HCT116 (cell line): ENCODE measurements at places on chromosomes 5 and 9.

DNA sequence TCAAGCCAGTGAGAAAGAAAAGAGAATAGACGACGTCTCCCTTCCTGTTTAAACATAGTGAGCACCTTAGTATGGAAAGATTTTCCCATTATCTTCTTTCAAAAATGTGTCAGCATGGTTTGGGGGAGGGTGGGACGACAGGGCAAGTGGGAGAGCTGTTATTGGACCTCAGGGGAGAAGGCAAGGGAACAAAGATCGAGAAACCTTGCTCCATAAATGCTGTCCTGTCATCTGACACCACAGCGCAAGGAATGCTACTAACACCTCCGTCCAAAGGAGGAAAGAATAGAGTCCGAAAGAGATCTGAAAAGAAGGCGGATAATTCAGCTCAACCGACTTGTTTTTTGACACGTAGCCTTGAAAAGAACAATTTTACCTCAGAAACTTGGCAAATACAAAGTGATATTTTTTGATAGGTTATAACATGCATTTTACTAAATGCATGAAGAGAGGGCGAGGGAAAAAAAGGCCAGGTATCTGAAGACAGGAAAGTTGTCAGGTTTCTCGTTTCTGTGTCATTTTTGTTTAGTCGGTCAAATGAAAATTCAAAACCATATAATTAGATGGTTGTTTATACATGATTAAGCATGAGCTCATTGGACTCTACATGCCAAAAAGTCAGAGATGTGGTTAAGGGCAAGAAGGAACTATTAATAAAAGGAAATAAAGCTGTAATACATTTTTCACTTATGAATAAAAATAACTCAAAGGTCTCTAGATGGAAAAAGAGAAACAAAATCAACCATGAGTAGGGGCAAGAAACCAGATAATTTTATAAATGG is 155.7 kb downstream of the GLIS3 start:
- H3K27ac ChIP-seq: no peak overlapping the region
- H3K27me3 ChIP-seq: no peaks in the 10 kb centered on the region
- no peaks in the 10 kb centered on the region for H3K36me3 ChIP-seq
- H3K4me3 ChIP-seq: no peak overlapping the region

DNA sequence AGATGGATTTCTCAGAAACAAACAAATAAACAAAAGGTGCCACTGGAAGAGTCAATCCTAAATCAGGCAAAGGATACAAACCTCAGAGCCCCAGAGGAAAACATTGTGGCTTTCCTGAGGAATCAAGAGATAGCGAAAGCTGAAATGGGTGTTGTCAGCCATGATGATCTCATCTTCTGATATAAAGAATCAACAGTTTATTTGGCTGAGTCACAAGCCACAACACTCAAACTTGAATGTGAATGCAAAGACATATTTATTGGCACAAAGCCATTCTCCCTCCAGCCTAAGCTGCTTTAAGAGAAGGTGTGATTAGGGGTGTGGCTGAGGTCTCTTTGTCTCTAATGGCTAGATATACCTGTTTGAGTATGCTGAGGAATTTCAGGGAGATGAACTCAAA is 73.3 kb upstream of the NREP start:
- H3K27ac ChIP-seq: no peak overlapping the region
- peak; percentile 41 for DNase-seq
- no peaks in the 10 kb centered on the region for H3K36me3 ChIP-seq
- no peak overlapping the region for H3K4me3 ChIP-seq
- H3K27me3 ChIP-seq: no peaks in the 10 kb centered on the region

DNA sequence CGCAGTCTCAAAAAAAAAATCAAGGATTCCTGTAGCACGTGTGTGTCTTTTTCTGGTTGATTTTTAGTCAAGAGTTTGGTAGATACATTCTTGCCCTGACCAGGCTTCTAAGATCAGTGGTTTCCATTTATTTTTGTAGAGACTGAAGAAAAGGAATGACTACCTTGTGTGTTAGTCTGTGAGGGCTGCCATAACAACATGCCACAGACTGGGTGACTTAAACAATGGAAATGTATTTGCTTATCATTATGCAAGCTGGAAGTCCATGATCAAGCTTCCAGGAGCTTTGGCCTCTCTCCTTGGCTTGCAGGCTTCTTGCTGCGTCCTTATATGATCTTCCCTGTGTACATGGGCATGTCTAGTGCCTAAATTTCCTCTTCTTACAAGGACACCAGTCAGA is 127.0 kb downstream of the CCDC192 start:
- H3K4me3 ChIP-seq: no peak overlapping the region
- no peak overlapping the region for H3K27ac ChIP-seq
- H3K4me1 ChIP-seq: no peaks in the 10 kb centered on the region
- DNase-seq: no peak
- no peaks in the 10 kb centered on the region for H3K36me3 ChIP-seq

- no peaks in the 10 kb centered on the region for H3K36me3 ChIP-seq
- no peak overlapping the region for H3K4me3 ChIP-seq
- H3K27ac ChIP-seq: no peak overlapping the region
- no peak for DNase-seq
Observed at GRCh38 chr5:40309851-40310250, 369.9 kb upstream of the PTGER4 start.

DNA sequence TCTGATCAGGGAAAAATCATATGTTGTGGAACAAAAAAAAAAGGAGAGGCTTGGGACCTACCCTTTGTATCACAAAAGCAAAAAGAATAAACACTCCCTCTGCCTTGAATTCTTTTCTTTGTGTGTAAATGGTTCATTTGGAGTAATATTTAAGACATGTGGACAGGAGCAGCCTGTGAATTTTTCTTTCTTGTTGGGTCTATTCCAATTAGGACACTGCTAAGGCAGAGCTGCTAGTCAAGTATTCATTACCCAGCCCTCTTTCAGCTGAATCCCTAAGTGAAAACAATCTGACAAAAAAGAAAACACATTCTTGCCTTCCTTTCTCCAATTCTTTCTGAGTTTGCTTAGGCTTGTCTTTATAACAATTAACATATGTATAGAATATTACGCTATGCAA is 330.0 kb downstream of the EBF1 start:
- H3K4me3 ChIP-seq: no peak overlapping the region
- H3K4me1 ChIP-seq: no peaks in the 10 kb centered on the region
- H3K36me3 ChIP-seq: no peaks in the 10 kb centered on the region

- no peaks in the 10 kb centered on the region for H3K36me3 ChIP-seq
- H3K4me1 ChIP-seq: no peaks in the 10 kb centered on the region
- H3K27ac ChIP-seq: no peak overlapping the region
- H3K4me3 ChIP-seq: no peak overlapping the region
- no peak for DNase-seq
Observed at GRCh38 chr5:120852222-120852860, 388.2 kb downstream of the PRR16 start.

GRCh38 chr5:18393565-18394442 is 759.5 kb downstream of the TAF11L14 start:
- H3K36me3 ChIP-seq: no peaks in the 10 kb centered on the region
- H3K27me3 ChIP-seq: no peaks in the 10 kb centered on the region
- DNase-seq: no peak
- H3K4me1 ChIP-seq: no peaks in the 10 kb centered on the region
- no peak overlapping the region for H3K27ac ChIP-seq
- no peak overlapping the region for H3K4me3 ChIP-seq

DNA sequence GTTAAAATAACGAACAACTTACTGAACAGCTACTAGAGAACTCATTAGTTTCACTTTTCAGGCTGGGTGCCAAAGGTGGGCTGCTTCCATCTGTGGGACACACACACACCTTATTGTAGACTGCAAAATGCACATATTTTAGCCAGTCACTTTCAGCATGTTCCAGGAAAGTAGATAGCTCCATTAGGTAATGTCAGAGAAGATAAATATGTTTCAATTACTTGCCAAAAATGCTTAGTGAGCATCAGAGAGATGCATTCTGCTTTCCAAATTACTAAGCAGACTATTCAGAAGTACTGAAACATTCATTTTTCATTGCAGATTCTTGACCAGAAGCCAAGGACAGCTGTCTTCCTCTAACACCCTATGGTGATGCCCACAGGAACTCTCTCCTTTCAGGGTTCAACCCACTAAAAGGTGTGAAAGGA is 56.2 kb upstream of the APC start:
- no peak overlapping the region for H3K27ac ChIP-seq
- no peak for DNase-seq
- no peaks in the 10 kb centered on the region for H3K4me1 ChIP-seq
- no peaks in the 10 kb centered on the region for H3K36me3 ChIP-seq

DNA sequence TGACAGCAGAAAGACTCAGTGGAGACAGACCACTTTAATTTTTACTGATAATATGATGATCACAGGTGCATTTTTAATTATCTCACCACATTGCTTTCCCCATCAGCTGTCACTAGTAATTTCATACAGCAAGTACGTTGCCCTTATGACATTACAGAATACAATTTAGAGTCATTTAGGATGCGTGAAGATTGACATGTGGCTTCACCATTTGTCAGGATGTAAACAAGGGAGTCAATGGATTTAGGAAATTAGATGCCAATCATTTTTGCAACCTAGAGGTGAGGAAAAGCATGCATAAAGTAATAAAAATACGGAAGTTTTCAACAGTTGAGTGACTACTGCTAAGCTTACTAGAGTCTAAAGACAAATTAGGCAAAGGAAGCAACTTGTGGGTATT is 1129.6 kb downstream of the PTPRD start:
- no peaks in the 10 kb centered on the region for H3K27me3 ChIP-seq
- no peak overlapping the region for H3K27ac ChIP-seq
- H3K4me3 ChIP-seq: no peak overlapping the region
- no peaks in the 10 kb centered on the region for H3K4me1 ChIP-seq
- no peaks in the 10 kb centered on the region for H3K36me3 ChIP-seq

- H3K27ac ChIP-seq: no peak overlapping the region
- peak; percentile 75 for DNase-seq
- H3K4me1 ChIP-seq: peaks cover 9% of the 10 kb centered on the region
- H3K4me3 ChIP-seq: no peak overlapping the region
- H3K36me3 ChIP-seq: no peaks in the 10 kb centered on the region
Observed at GRCh38 chr5:177500685-177501522, 3.5 kb upstream of the PDLIM7 start.

- no peaks in the 10 kb centered on the region for H3K36me3 ChIP-seq
- no peak overlapping the region; the same call in 1 of the 2 replicates for H3K27ac ChIP-seq
- peak; percentile 74 for DNase-seq
- H3K27me3 ChIP-seq: no peaks in the 10 kb centered on the region
- peaks cover 19% of the 10 kb centered on the region for H3K4me1 ChIP-seq
Observed at GRCh38 chr9:37415011-37415719, 7.3 kb upstream of the GRHPR start.

GRCh38 chr5:106262395-106262794 is 1408.3 kb downstream of the EFNA5 start:
- no peaks in the 10 kb centered on the region for H3K36me3 ChIP-seq
- no peak for DNase-seq
- no peak overlapping the region for H3K4me3 ChIP-seq
- H3K4me1 ChIP-seq: peaks cover 4% of the 10 kb centered on the region
- H3K27ac ChIP-seq: no peak overlapping the region
- H3K27me3 ChIP-seq: no peaks in the 10 kb centered on the region

GRCh38 chr5:133203317-133204305 is 151.8 kb downstream of the HSPA4 start:
- no peak overlapping the region for H3K27ac ChIP-seq
- H3K27me3 ChIP-seq: no peaks in the 10 kb centered on the region
- DNase-seq: no peak
- H3K4me1 ChIP-seq: peaks cover 10% of the 10 kb centered on the region

DNA sequence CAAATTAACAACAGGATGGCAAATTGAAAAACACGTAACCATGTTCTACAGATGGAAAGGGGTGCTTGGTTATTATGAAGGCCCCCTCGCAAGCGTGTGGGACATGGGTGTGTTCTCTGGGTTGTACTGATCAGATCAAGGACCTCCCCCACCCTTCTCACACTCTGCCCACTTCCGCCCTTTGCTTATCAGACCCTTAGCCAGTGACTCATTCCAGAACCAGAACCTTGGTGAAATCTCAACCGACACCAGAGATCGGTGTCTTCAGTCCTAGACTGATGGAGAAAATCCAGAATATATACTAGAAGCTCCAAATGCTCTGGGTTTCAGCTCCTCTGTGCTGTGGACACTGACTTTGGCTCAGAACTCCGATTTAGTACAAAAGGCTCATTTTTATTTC is 64.9 kb downstream of the PTTG1 start:
- peaks cover 24% of the 10 kb centered on the region for H3K27me3 ChIP-seq
- no peaks in the 10 kb centered on the region for H3K36me3 ChIP-seq
- DNase-seq: no peak
- H3K4me1 ChIP-seq: no peaks in the 10 kb centered on the region
- H3K4me3 ChIP-seq: no peak overlapping the region

DNA sequence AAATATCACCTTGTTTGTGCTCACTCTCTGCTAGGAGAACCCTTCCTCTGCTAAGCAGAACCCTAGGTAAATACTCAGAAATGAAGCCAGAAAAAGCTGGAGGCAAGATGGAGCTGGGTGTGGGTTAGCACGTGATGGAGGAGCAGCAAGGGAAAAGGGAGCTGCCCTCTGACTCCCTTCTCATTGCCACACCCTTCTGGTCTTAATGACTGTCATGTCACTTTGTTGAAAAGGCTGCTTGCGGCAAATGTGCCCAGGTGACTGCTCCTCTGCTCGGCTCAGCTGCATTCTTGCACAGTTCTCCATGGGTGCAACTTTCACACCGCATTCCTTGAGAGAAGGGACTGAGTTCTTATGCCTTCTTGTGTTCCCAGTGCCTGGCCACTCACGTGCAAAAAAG is 36.4 kb upstream of the TBC1D2 start:
- H3K27ac ChIP-seq: no peak overlapping the region
- no peaks in the 10 kb centered on the region for H3K36me3 ChIP-seq

GRCh38 chr5:107555425-107556090 is 115.2 kb downstream of the EFNA5 start:
- H3K4me1 ChIP-seq: peaks cover 15% of the 10 kb centered on the region
- no peak overlapping the region for H3K27ac ChIP-seq

GRCh38 chr5:77306531-77306930 is 96.1 kb downstream of the PDE8B start:
- no peaks in the 10 kb centered on the region for H3K4me1 ChIP-seq
- H3K36me3 ChIP-seq: no peaks in the 10 kb centered on the region
- H3K27ac ChIP-seq: no peak overlapping the region
- H3K4me3 ChIP-seq: no peak overlapping the region

- H3K4me1 ChIP-seq: no peaks in the 10 kb centered on the region
- no peaks in the 10 kb centered on the region for H3K36me3 ChIP-seq
- DNase-seq: no peak
Observed at GRCh38 chr5:109917966-109918365, 228.2 kb downstream of the MAN2A1 start.

- DNase-seq: no peak
- H3K4me1 ChIP-seq: no peaks in the 10 kb centered on the region
- peaks cover 6% of the 10 kb centered on the region for H3K27me3 ChIP-seq
Observed at GRCh38 chr5:35246900-35247647, 16.8 kb upstream of the PRLR start.

- no peaks in the 10 kb centered on the region for H3K4me1 ChIP-seq
- H3K27me3 ChIP-seq: no peaks in the 10 kb centered on the region
- H3K4me3 ChIP-seq: no peak overlapping the region
- H3K36me3 ChIP-seq: no peaks in the 10 kb centered on the region
- DNase-seq: no peak
Observed at GRCh38 chr9:9002826-9003583, 1203.4 kb upstream of the DMAC1 start.

GRCh38 chr5:41809128-41809527 is 61.1 kb downstream of the OXCT1 start:
- no peaks in the 10 kb centered on the region for H3K36me3 ChIP-seq
- no peak overlapping the region for H3K27ac ChIP-seq
- H3K4me3 ChIP-seq: no peak overlapping the region
- no peak for DNase-seq
- no peaks in the 10 kb centered on the region for H3K4me1 ChIP-seq
